GM04503 (cell line): ENCODE measurements at places on chromosomes 12 and 14.
A peak's percentile ranks its signal among the peaks of the same experiment; 100 is the strongest.

GRCh38 chr12:41189395-41190251 is 1.5 kb downstream of the PDZRN4 start:
- DNase-seq: no peak

DNA sequence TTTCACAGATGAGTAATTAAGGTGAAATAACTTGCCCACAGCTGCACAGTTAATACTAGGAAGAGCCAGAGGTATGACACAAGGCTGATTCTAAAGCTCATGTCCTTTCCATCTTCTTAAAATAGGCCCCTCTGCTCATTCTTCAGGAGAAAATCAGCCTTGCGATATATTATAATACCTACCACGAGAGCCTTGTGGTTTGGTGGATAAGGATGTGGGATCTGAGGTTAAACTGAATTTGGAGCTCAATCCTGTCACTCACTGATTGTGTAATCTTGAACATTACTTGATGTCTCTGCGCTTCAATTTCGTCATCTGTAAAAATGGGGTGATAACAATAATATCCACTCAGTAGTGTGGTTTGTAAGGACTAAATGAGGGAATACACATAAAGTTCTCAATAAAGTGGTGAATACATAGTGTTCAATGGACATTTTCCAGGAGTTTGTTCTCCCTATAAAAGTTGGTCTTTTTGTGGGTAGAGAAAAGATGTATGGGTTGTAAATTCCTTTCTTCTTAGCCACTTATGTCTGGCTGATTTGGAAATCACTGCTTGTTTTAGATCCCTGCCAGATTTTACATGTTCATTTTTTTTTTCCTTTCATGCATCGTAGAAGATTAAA is 25.1 kb upstream of the ATP2B1 start:
- peak; percentile 89 for DNase-seq

GRCh38 chr14:50085570-50086320 is 30.6 kb downstream of the VCPKMT start:
- DNase-seq: peak; percentile 64

DNA sequence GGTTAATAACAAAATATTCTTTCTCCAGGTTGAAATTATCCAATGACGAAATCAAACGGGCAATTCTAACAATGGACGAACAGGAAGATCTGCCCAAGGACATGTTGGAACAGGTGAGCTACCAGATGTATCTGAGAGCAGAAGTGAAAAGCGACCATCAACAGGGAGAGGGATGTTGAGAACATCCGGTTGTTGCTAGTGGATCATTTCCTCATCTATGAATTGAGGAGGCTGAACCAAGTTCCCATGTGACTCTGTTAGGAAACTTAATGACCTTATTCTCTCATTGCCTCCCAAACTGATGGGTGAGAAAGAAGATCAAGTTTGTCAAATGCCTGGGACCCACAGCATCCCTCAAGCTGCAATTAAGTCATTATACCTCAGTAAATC is 117.7 kb downstream of the GPR135 start:
- no peak for DNase-seq

DNA sequence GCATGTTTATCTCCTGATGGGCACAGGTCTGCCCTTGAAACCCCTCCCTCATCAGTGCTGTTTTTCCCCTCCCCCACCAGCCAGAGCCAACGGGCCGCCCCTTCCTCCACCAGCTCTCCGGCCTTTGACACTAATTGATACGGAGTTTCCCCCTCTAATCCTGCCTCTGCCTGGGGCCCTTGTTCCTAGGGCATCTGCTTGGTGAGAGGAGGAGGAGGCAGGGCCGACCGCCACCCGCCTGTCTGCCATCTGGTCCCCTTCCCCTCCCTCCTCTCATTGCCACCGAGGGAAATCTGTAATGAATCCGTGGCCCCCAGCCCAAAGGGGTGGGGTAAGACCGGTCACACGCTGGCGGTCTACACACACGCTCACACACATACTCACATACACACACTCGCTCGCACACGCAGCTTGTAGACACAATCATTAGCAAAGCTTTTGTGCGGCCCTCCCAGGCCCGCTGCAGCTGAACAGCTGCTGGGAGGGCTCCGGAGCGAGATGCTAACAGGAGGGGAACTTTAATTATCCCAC is 27.4 kb downstream of the SRRM4 start:
- no peak for DNase-seq

DNA sequence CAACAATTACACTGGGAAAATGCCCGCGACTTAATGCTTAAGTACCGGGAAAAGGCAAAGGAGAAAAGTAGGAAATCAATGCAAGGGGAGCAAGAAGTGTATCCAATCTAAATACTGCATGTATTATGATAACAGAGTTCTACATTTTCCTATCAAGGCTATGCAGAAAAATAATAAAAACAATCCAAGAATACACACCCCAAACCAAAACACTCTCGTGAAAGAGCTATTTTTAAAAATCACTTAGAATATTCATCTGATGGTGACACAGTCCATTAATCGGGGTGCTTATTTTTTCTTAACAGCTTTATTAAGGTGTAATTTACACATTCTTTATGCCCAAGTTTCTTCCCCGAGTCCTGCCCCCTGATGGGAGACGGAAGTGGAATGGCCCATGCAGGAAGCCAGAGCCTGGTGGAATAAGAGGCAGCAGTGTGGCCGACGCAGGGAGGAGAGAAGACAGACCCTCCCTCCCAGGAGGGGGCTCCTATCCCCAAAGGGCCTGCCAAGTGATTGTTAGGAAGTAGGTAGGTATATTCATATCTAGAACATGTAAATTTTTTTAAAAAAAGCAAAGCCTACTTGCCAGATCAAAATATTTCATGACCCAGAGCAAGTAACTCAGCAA is 174.3 kb downstream of the FOXN3 start:
- DNase-seq: no peak

GRCh38 chr12:76264611-76265012 is 83.6 kb downstream of the BBS10 start:
- no peak for DNase-seq

GRCh38 chr12:58774731-58775130 is 145.6 kb downstream of the LRIG3 start:
- DNase-seq: no peak

- DNase-seq: no peak
Measured at GRCh38 chr14:89652352-89652751, 235.3 kb upstream of the FOXN3 start.

DNA sequence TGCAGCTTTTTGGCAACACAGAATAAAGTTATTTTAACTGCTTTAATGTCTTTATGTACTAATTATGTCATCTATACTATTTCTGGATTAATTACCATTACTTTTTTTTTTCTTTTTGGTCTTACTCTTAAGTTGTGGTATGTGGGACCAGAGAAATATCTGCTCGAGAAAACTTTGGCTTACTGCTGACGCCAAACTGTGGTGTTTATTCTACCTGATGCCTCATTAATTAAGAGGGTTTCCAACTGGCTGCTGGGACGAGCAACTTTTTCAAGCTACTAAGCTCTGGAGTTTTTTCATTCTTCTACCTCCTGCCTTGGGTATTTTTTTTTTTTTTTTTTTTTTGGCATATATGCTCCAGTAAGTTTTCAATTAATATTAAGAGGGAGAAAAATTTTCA is 1257.5 kb downstream of the FSCB start:
- DNase-seq: no peak
